Activated T-cell treated with anti-CD3 and anti-CD28 coated beads for 1 hour (primary cell): ENCODE measurements at places on chromosomes 2 and 18.

GRCh38 chr2:121017396-121017795 is 267.6 kb downstream of the TFCP2L1 start:
- no peak for DNase-seq

DNA sequence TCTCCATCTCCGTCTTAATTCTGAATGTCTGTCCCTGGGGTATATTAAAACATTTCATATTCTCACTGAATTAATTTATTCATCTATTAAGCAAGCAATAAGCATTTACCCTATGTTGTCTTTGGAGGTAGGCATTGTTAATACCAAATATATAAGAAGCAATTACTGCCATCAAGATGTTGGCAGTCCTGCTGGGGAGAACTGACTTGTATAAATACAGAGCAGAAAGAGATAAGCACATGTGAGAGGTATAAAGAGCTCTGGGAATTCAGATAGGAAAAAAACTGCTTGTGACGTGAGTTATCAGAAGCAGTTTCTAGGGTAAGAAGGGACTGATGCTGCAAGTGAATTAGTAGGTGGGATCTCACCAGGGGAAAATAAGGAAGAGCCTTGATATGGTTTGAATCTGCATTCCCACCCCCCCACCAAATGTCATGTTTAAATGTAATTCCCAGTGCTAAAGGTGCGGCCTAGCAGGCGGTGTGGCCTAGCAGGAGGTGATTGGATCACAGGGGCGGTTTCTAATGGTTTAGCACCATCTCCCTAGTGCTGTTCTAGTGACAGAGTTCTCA is 286.8 kb downstream of the RAD51AP2 start:
- no peak for DNase-seq

GRCh38 chr2:227293531-227293930 is 31.5 kb upstream of the MFF start:
- no peak for DNase-seq

DNA sequence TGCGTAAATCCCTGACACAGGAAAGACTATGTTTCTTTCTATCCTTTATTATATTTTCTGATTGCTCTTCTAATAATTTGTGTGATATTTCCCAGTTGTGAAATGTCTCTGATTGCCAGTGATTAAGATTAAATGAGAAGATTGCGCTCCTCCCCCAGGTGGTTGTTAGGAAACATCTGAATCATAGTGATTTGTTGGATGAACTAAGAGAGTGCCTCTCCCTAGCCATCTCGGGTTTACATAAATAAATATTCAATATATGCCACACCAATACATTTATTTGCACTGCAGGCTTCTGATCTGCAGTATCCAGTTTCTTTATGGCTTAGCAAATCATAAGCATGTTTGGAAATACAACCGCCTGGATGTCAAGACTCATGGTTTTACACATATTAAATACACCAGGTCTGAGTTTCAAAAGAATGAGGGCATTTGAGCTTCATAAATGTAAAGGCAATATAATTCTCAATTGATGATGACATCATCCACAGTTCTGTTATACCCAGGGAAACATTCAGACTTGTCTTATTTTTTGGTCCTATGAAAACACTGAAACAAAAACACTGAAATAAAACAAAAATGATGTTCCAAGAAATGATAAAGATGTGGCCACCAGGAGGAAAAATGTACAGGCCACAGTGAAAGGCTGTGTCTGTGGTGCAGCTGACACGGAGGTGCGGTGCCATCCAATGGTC is 826.7 kb upstream of the ACVR2A start:
- no peak for DNase-seq

DNA sequence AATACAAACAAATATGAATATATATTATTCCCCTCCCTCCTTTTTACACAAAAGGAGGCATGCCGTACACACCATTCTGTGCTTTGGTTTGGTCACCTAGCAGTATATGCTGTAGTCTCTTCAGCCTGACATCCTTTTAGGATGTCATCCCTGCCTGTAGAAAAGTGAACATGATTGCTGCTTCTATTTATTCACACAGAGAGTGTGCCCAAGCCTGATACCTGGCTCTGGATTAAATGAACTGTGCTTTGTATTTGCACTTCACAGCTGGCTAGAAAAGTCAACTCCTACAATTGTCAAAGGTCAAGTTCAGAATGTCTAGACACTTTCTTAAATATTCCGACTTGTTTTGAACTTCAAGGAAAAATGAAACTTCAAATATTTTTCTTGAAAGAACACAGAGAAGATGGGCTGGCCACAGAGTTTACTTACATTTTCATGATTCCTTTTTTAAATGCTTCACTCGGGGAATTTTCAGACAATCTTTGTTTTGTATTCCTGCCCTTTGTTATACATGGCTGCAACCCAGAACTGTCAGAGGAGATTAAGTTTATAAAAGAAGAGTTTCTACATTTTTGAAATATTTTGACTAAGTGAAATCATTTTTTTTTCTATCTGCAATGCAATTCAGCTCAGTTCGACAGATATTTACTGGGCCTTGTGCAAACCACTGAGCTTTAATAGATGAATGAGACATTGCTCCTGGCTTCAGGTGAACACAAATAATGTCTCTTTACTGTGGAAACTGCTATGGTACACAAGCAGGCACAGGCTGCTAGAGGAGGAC is 33.5 kb downstream of the DAPL1 start:
- no peak for DNase-seq

DNA sequence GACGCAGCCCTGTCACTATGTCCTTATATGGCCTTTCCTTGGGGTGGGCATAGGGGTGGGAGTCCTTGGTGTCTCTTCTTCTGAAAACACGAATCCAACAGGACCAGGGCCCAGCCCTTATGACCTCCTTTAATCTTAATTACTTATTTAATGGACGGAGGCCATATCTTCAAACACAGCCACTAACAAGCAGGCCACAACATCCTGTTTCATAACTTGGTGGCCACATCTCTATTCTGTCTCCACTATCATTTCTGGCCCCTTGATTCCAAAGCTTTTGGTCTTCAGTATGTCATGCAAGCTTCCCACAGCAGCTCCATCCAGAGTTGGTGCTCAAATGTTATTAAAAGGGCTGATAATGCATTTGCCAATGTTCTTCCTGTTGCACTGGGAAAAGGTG is 287.3 kb upstream of the SMIM21 start:
- DNase-seq: no peak

DNA sequence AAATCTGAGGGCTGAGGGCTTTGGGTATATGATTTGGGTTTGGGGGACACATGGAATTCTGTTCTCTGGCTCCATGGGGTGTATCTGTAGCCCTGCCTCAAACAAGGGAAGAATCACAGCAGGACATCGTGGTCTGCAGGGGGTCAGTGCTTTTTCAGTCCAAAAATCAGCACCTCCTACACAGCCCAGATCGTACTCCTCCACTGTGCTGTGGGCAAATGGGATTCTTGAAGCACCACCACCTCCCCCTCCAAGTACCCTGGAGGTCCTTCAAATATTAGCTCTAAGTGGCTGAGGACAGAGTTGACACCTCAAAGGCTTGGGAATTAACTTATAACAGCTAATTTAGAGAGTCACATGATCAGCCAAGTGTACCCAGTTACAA is 41.5 kb downstream of the EPHA4 start:
- no peak for DNase-seq

DNA sequence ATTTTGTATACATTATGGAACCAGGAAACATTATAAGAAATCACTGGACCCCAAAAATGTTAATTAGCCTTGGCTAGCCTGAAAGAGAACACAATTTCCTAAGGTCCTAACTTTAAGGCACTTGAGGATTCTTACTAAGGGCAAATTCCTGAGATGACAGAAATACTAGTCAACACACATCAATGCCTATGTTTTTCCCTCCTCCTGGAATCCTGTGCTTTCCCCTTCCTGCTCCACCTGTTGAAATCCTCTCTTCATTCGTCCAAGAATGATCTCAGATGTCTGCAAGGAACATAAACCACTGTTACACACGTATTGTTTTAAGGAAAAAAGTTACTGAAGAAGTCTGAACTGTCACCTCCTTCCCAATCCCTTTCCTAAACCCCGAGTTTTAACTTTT is 21.2 kb upstream of the DARS1 start:
- DNase-seq: no peak

- no peak for DNase-seq
Measured at GRCh38 chr2:221563270-221563985, 8.7 kb downstream of the EPHA4 start.

- DNase-seq: no peak
Measured at GRCh38 chr2:148957023-148957422, 81.5 kb upstream of the LYPD6B start.

GRCh38 chr2:68925295-68925896 is 27.3 kb downstream of the GKN2 start:
- peak; percentile 29 for DNase-seq
